ENCODE measurements at places on chromosomes 4 and X.
A peak's percentile ranks its signal among the peaks of the same experiment; 100 is the strongest.

GRCh38 chrX:102029026-102029425, 96.5 kb upstream of the TCEAL2 start:
- no peak for DNase-seq

DNA sequence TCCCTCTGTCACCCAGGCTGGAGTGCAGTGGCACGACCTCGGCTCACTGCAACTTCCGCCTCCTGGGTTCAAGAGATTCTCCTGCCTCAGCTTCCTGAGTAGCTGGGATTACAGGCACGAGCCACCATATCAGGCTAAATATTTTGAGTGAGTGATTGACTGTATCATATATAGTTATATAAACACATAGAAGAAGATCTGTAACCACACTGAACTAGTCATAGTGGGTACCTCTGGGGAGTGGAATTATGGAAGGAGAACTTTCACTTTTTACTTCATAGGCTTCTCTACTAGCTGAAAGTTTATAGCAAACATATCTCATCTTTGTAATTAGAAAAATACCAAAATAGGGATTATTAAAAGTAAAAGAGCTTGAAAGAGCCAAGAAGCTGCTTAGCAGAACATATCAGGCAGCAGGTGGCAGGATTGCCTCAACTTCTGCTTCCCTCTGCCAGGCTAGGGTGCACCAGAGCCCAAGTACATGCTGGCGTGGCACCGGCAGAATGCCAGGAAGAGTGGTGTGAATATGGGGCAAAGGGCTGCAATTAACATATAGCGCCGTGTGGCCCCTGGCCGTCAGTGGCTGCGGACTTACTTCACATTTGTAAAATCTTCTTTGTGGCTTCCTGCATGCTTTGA, 39.5 kb upstream of the CD40LG start:
- DNase-seq = no peak

DNA sequence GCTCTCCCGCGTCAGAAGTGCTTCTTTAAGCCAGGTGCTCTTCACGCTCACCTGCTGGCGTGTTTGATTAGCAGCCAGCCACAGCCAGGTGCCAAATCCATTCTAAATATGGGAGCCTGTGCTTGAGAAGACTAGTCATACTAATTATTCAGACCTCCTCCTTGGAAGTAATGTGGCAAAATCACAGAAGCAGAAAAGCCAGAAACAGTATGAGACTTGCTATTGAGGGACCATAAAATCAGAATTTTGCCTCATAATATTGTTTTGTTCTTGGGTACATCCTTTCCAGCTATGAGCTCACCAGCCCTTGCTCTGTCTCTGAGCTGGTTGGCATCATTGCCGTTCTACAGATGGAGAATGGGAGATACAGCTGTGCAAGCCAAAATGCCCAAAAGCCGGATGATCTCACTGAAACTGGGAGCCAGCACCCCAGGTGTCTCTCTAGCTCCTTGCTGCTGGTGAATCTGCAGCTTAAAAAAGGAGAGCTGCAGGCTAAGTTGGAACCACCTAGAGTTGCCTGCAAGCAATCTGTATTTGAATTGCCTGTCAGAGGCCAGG, 205.4 kb downstream of the SHROOM3 start:
- DNase-seq = no peak

DNA sequence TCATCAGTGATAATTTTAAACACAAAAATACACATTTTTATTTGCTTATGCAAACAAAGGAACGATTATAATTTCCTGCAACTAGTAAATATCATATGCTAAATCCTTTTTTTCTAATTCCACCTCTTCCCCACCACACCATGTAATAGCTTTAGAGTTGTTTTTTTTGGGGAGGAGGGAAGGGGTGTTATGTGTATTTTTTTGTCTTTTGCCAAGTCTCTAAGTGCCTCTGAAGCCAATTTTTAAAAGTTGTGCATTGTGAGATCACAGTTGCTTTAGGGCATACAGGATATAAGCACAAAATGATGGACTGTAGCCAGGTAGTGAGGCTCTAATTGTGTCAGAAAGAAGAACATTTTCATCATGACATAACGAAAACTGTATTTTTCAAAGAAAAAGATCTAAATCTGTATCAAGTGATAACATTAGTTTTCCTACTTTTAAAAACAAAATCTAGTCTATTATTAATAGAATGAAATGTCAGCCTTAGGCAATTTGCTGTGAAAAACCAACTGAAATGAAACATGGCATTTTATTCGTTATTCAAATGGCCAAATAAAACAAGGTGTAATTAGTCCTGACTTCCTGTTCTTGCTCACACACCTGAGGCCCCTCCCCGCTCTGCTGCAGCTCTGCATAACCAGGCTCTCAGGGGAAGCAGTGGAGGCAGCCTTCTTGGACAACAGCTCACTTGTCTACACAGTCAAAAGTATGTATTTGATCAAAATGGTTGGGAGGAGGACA, 157.4 kb downstream of the PALLD start:
- no peak for DNase-seq

- DNase-seq = peak; percentile 63
Measured at GRCh38 chr4:183182873-183183725, 84.0 kb downstream of the WWC2 start.

All from urothelium cell line (cell line).